ENCODE measurements at places on chromosomes 1 and 21.

DNA sequence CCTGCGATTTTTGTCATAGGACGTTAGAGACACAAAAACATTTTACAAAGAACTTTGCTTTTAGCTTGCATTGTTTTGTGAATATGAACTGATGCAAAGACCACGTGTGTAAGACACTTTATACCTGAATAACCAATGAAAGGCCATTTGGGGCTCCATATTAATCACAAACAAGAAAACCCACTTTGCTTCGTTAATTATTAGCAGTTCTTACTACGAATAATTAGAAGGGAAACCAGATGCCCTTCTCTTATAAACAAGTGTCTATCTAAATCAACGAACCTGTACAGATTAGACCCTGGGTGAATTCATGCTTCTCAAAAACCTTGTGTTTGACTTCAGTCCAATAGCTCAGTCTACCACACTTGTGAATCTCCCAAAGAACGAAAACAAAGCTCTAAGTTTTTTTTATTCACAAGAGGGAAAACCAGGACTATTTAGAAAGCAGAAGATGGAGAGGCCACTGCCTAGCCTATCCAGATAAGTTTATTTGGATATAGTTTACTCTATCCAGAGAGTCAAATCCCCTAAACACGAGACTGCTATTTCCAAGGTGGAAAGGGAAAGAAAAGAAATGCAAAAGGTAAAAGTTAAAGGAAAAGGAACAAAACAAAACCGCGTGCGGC lies 897 bp downstream of the CYYR1 start:
- DNase-seq, result no peak

DNA sequence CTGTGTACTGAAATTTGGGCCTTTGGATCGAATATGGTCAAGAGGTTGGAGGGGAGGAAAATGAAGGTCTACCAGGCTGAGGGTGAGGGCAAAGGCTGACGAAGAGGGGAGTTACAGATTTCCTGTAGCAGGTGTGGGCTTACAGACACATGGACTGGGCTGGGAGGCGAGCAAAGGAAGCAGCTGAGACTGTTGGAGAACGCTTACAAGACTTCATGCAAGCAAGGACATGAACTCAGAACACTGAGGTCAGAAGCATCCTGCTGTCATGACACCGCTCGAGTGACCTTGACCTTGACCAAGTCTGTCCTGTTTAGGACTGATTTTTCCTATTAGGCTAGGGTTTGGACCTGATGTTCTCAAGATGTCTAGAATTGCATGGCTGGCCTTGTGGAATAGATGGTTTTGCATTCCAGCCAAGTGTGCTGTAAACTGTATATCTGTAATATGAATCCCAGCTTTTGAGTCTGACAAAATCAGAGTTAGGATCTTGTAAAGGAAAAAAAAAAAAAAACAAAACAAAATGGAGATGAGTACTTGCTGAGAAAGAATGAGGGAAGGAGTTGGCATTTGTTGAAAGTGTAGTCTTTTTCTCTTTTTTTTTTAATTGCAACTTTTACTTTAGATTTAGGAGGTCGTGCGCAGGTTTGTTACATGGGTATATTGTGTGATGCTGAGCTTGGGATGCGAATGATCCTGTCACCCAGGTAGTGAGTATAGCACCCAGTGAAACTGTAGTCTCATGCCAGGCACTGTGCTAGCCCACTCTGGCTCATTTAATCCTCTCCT lies 5.8 kb downstream of the ELF3 start:
- no peak for DNase-seq

DNA sequence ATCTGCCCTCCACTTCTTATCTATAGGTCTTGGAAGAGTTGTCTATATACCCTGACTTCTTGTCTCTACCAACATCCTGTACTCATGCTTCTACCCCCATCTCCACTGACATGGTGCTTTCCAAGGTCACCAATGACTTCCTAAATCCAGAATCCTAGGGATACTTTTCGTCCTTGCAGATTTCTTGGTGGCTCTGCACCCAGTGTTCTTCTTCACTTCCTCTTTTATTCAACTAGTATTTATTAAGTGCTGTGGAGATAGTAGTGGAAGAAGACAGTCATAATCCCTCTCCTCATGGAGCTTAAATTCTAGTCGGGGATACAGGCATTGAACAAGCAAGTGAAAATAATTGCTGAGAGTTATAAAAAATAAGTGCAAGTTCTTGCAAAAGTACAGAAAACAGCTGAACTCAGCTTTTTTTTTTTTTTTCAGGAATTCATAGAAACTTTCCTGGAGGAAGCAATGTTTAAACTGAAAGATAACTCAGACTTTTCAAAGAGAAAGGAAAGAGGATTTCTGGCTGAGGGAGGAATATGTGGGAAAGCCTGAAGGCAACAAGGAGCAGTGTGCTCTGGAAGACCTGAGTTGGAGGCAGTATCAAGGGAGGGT lies 38.2 kb upstream of the CYP4B1 start:
- DNase-seq, result no peak

- DNase-seq, result no peak
Measured at GRCh38 chr1:64518692-64519481, 49.0 kb downstream of the CACHD1 start.

GRCh38 chr1:212488436-212489283 lies 55.9 kb downstream of the NENF start:
- no peak for DNase-seq

Measured in Kasumi-1 (cell line).